ENCODE measurements at places on chromosomes 2 and 18. TPM values are rescaled to one million over a fixed set of nuclear protein-coding genes. Genes with fewer than 3 reads are reported as not detected.

The POTEC gene
- total RNA-seq: 0.06 TPM

DNA sequence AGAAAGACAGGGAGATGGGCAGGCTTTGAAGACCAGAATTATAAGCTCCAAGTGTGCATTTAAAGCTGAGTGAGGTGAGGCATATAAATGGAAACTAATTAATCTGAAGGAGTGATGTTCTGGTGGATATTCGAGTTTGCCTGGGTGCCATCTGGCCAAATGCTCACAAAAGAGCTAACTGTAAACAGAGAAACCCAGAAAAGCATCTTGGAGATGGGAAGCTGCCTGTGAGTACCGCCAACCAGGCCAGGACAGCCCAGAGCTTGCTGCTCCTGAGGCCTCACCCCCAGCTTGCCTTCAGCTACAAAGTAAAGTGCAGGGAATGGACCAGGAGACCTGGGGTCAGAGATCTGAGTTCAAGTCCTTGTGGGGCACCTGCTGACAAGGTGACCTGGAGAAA, 446.1 kb upstream of the MYT1L start:
- DNase-seq: no peak

The PLEKHH2 gene
- 11.2 TPM for total RNA-seq

GRCh38 chr18:26614374-26614773, 66.0 kb upstream of the KCTD1 start:
- peak; percentile 15 for DNase-seq

DNA sequence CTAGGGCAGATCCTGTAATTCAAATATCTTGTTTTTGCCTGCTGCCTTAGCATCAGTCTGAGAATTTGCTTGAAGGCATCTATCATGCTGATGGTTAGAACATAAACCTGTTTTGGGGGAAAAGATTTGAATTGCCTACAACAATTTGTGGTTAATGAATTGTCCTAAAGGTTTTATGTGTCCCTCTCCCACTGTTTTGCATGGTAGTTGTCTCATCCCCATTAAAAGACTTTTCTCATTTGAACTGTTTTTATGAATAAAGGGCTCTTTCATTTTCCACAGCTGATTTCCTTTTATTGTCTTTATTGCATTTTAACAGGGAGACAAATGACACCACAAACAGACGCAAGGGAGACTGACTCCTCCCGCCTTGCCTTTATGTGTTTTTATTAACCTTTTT, 275.6 kb downstream of the PIK3C3 start:
- no peak for DNase-seq

- no peak for DNase-seq
Measured at GRCh38 chr2:75495862-75496261, 64.9 kb downstream of the EVA1A start.

- peak; percentile 42 for DNase-seq
Measured at GRCh38 chr18:50454387-50454988, 79.6 kb downstream of the SKA1 start.

- no peak for DNase-seq
Measured at GRCh38 chr2:64998658-64999061, 9.5 kb downstream of the SLC1A4 start.

DNA sequence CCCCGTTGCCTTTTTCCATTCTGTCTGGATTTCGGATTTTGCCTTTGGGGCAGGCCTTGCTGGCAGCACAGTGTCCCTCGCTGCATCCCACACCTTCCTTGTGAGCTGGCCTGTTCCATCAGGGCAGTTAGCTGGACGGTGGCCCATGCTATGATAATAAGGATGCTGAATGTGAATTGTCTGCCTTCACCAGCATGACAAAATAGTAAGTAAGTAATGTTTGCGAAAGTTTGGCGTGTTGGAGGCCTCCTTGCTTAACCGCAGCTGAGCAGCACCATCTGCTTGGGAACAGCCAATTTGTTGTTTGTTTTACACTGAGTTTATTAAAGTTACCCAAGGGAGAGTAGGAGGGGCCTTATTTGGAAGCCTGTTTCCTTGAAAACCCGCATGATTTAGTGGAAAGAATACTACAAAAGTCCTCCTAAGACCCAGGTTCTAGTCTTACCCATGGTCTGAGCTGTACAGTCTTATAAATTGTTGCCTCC, 469.7 kb upstream of the FANCL start:
- no peak for DNase-seq

DNA sequence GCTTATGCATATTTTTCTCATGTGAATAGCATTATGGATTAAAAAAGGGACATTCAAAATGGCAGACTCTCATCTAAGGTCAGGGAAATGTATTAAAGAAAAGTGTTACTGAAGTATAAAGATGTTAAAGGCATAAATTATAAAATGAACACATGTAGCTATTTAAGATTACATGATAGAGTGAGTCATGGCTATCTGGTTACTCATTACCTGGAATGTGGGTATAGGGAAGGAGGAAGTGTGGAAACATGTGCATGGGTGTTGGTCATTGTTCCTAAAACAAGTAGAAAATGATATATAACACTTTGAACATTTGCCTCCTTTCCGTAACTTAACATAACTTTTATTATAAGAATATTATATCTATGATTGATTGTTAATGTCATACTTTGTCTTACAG, 66.4 kb downstream of the MYO1B start:
- DNase-seq: no peak

- DNase-seq: peak; percentile 28
Measured at GRCh38 chr2:148999451-148999921, 39.0 kb upstream of the LYPD6B start.

DNA sequence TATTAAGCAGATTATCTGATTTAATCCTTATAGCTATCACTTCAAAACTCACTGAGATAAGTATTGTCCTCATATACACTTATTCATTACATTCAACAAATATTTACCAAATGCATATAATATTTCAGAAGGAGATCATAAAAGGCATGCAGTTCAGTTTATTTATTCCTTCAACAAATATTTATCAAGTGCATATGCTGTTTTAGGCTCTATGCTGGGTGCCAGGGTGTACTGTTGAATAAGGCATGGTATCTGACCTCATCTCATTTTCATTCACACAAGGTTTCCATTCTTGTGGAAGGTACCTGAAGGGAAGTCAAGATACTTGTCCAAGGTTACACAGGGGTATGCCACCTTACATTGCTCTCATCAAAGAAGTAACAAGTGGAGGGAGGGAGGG, 213.0 kb downstream of the INSIG2 start:
- no peak for DNase-seq

DNA sequence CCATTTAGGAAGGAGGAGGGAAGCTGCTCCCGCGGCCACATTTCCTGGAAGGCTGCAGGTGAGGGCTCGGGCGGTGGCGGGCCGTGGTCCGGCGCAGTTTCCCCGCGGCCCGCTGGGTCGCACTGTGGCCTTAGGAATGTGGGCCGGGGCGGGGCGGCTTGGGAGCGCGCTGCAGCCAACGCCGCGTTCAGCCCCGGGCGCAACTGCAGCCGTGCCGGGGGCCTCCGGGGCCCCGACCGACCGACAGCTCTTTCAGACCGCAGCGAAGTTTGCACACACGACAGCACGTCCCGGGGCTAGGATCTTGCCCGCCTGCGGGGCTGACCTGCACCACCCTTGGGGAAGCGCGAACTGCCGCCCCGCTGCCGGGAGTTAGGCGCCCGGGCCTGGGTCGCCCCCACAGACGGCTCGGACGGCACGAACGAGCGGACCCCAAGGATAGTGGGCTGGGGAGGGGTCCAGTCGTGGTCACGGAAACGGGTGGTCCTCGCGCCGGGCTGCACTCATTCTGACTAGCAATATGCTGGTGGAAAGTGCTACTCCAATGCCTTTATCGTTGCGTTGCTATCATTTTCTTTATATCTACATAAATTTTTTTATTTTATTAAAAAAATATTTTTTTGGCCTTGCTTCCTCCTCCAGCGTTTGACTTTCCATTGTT, 69.9 kb upstream of the DLX2 start:
- DNase-seq: peak; percentile 92

GRCh38 chr2:191831410-191831994, 15.4 kb downstream of the CAVIN2 start:
- DNase-seq: peak; percentile 31
